ENCODE measurements at places on chromosomes 2 and 18. TPM values are rescaled to one million over a fixed set of nuclear protein-coding genes. Genes with fewer than 3 reads are reported as not detected.

PROM2 gene
- total RNA-seq = 11.5 TPM

SCN3A gene
- 0.71 TPM for total RNA-seq

- H3K4me3 ChIP-seq = no peak overlapping the region
- H3K4me1 ChIP-seq = no peaks in the 10 kb centered on the region
- H3K27ac ChIP-seq = no peak overlapping the region
- no peak for DNase-seq
- no peaks in the 10 kb centered on the region for H3K27me3 ChIP-seq
These were observed 249.9 kb downstream of the PLCL1 start for GRCh38 chr2:198054299-198054698.

LRPPRC gene
- 63.3 TPM for total RNA-seq

GRCh38 chr2:64779117-64779690, 125.5 kb upstream of the SERTAD2 start:
- H3K27ac ChIP-seq = no peak overlapping the region
- H3K4me1 ChIP-seq = peaks cover 5% of the 10 kb centered on the region
- H3K36me3 ChIP-seq = no peaks in the 10 kb centered on the region
- peak; percentile 51 for DNase-seq

- no peaks in the 10 kb centered on the region for H3K27me3 ChIP-seq
- no peak overlapping the region for H3K27ac ChIP-seq
- DNase-seq = no peak
- no peak overlapping the region for H3K4me3 ChIP-seq
These were observed 28.3 kb downstream of the KIF5C start for GRCh38 chr2:148903294-148903693.

OTX1 gene
- 0.11 TPM for total RNA-seq

- no peaks in the 10 kb centered on the region for H3K27me3 ChIP-seq
- no peak overlapping the region for H3K4me3 ChIP-seq
- no peaks in the 10 kb centered on the region for H3K36me3 ChIP-seq
These were observed 18.9 kb downstream of the CELF4 start for GRCh38 chr18:37546651-37547050.

DNA sequence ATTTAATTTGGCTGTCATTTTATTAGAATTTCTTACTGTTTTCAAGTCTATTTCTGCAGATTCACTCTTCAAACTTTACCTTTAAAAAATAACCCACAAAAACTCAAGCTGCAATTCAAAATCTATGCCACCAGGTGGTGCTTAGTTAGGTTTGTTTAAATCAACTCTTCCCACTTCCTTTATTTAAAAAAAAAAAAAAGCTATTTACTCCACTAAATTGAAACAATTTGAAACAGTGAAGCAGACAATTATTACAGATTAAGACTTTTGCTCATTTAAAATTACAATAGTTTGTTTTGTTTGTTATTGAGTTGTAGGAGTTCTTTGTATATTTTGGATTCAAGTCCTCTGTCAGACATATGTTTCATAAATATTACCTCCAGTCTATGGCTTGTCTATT, 300.0 kb downstream of the PDE11A start:
- H3K4me3 ChIP-seq = no peak overlapping the region
- no peaks in the 10 kb centered on the region for H3K27me3 ChIP-seq
- H3K4me1 ChIP-seq = no peaks in the 10 kb centered on the region
- no peak for DNase-seq

PRKAG3 gene
- total RNA-seq = not detected

ARMC9 gene
- total RNA-seq = 28.6 TPM

GRCh38 chr2:30487603-30488002, 40.6 kb downstream of the LCLAT1 start:
- H3K4me1 ChIP-seq = peaks cover 14% of the 10 kb centered on the region
- no peaks in the 10 kb centered on the region for H3K36me3 ChIP-seq
- H3K4me3 ChIP-seq = no peak overlapping the region
- DNase-seq = no peak

- no peaks in the 10 kb centered on the region for H3K27me3 ChIP-seq
- H3K36me3 ChIP-seq = no peaks in the 10 kb centered on the region
These were observed 85.9 kb downstream of the HRH4 start for GRCh38 chr18:24546307-24546706.

- H3K4me3 ChIP-seq = no peak overlapping the region
- H3K4me1 ChIP-seq = peaks cover 3% of the 10 kb centered on the region
- no peak for DNase-seq
- peaks cover 5% of the 10 kb centered on the region for H3K36me3 ChIP-seq
- no peaks in the 10 kb centered on the region for H3K27me3 ChIP-seq
These were observed 74.4 kb downstream of the RTN4 start for GRCh38 chr2:54975598-54976492.

GRCh38 chr2:18346874-18347273, 213.6 kb downstream of the RDH14 start:
- H3K27ac ChIP-seq = no peak overlapping the region
- H3K36me3 ChIP-seq = no peaks in the 10 kb centered on the region
- no peak overlapping the region for H3K4me3 ChIP-seq
- no peak for DNase-seq
- peaks cover 6% of the 10 kb centered on the region for H3K4me1 ChIP-seq
- no peaks in the 10 kb centered on the region for H3K27me3 ChIP-seq

GRCh38 chr2:144942516-144943256, 422.8 kb upstream of the ZEB2 start:
- no peak for DNase-seq
- H3K4me1 ChIP-seq = peaks cover 13% of the 10 kb centered on the region
- H3K4me3 ChIP-seq = no peak overlapping the region
- no peaks in the 10 kb centered on the region for H3K27me3 ChIP-seq
- no peak overlapping the region for H3K27ac ChIP-seq
- H3K36me3 ChIP-seq = no peaks in the 10 kb centered on the region

GRCh38 chr2:109352056-109352897, 223.3 kb downstream of the SH3RF3 start:
- DNase-seq = no peak
- no peaks in the 10 kb centered on the region for H3K36me3 ChIP-seq
- no peak overlapping the region for H3K4me3 ChIP-seq
- no peak overlapping the region for H3K27ac ChIP-seq

C2orf78 gene
- not detected for total RNA-seq

CAPN13 gene
- 31.6 TPM for total RNA-seq

- DNase-seq = peak; percentile 98
- peaks cover 16% of the 10 kb centered on the region for H3K4me1 ChIP-seq
- no peaks in the 10 kb centered on the region for H3K36me3 ChIP-seq
- no peaks in the 10 kb centered on the region for H3K27me3 ChIP-seq
- peak overlapping the region; percentile 80 for H3K27ac ChIP-seq
These were observed 38.4 kb downstream of the PAX8 start for GRCh38 chr2:113240150-113240914.

DNA sequence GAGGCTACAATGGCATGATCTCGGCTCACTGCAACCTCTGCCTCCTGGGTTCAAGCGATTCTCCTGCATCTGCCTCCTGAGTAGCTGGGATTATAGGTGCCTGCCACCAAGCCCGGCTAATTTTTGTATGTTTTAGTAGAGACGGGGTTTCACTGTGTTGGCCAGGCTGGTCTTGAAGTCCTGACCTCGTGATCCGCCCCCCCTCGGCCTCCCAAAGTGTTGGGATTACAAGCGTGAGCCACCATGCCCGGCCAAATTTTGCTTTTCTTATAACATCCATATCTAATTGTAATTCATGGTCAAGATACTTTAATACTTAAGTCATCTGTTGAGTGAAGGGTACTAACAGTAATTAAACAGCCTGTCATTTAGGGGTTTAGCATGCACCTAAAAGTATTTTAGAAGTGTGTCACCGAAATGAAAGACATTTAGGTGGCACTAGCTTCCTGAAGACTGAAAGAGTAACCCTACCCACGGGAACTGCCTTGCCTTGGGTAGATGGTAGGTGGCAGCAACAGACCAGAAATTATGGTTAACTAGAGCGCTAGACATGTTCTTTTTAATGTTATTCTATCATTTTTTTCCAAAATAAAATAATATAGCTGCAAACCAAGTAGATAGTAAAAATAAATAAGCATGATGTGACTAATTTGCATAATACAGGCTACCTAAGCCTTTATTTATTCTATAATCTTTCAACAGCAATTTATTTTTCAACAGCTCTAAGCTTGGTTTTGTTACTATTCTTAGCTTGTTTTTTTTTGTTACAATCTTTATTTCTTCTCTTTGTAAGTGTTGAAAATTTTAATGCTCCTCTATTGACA, 8.6 kb upstream of the ACYP2 start:
- no peak overlapping the region for H3K4me3 ChIP-seq
- peak; percentile 77 for DNase-seq
- H3K36me3 ChIP-seq = no peaks in the 10 kb centered on the region
- H3K4me1 ChIP-seq = no peaks in the 10 kb centered on the region
- no peak overlapping the region for H3K27ac ChIP-seq

GRCh38 chr2:155733091-155733853, 599.2 kb downstream of the NR4A2 start:
- no peaks in the 10 kb centered on the region for H3K36me3 ChIP-seq
- no peaks in the 10 kb centered on the region for H3K27me3 ChIP-seq
- no peak overlapping the region for H3K4me3 ChIP-seq
- DNase-seq = no peak

DNA sequence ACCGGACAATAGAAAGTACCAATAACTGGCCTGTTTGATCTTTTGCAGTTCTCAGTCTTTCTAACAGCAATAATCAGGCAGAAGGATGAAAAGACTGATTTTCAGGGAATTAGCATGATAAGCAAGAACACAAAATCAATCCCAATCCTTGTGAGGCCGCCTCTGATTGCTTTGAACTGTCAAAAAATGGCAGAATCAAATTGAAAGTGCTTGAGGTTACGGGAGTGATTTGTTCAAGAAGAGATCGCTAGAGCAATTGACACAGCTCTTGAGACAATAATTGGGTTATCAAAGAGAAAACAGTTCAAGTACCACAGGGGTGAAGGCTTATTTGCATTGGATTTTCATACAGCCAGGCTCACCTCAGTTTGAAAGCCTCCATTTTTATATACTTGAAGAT, 663.4 kb downstream of the ARHGAP15 start:
- no peak for DNase-seq
- H3K27ac ChIP-seq = no peak overlapping the region
- H3K36me3 ChIP-seq = no peaks in the 10 kb centered on the region
- H3K4me3 ChIP-seq = no peak overlapping the region
- H3K27me3 ChIP-seq = no peaks in the 10 kb centered on the region
